Left kidney (tissue), 8 donors: ENCODE measurements at places on chromosomes 7 and 10. TPM values are rescaled to one million over a fixed set of nuclear protein-coding genes. Genes with fewer than 3 reads are reported as not detected.

GRCh38 chr7:33716581-33717477, 188.5 kb upstream of the BMPER start:
- peak; percentile 69 for DNase-seq

- no peak for DNase-seq
Observed at GRCh38 chr7:51312951-51313737, 3.5 kb downstream of the COBL start.

DNA sequence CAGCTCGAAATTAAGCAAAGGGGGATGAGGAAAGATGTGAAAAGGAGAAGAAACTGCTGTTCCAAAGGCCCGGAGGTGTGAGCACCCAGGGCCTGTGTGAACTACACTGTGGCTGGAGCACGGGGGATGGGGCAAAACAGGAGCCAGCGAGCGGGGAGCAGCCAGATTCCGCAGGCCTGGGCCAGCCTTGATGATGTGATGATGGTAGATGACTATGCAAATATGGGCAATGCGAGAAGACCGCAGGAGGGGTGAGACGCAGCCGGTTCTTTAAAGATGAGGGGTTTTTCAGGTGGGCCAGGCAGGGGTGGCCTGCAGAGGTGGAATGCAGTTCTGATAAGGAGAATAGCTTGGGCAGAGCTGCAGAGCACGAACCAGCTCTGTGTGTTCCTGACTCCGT, 61.5 kb downstream of the LANCL2 start:
- no peak for DNase-seq

DNA sequence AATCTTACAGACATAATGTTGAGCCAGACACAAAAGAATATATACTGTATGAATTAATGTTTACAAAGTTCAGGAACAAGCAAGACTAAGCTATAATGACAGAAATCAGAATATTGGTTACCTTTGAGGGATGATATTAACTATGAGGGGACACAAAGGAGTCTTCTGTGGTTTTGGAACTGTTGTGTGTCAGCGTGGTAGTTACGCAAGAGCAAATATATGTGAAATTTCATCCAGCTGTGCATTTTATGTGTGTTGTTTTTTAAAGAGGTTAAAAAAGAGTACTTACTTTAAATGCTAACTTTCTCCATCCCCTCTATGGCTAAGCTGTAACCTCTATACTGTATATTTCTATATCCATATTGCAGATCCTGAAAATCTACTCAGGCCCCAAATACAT, 14.9 kb downstream of the SLC25A28 start:
- no peak for DNase-seq

DNA sequence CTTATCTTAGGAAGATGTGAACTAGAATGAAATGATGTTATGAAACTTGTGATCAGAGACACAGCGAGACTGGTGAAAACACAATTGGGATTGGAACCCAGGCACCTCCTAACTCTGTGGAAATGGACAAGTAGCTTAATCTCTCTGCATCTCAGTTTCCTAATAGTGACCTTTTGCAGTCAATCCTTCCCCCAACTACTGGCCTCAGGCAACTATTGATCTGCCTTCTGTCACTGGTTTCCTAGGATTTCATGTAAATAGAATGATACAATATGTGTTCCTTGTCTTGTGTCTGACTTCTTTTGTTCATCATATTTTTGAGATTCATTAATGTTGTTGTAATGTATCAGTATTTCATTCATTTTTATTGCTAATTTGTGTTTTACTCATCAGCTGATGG, 341.7 kb downstream of the REEP3 start:
- DNase-seq: no peak

- DNase-seq: no peak
Observed at GRCh38 chr7:134184767-134185166, 57.6 kb downstream of the LRGUK start.

The HMX2 gene
- 0.75 TPM for polyA plus RNA-seq

The SFXN2 gene
- polyA plus RNA-seq: 68.1 TPM
